Activated T-helper 2 cell treated with anti-CD3 and anti-CD28 coated beads, Interferon-gamma antibody, Interleukin-2, Interleukin-4, amounts not matched to agents 10 μg/mL and 5 μg/mL and 100 μg/mL, durations not matched to agents 14 hours and 24 hours and 36 hours (primary cell): ENCODE measurements at places on chromosomes 2 and 18. TPM values are rescaled to one million over a fixed set of nuclear protein-coding genes. Genes with fewer than 3 reads are reported as not detected.

Gene ITPRIPL1
- total RNA-seq, result 44.8 and 45.0 TPM in 2 replicates

DNA sequence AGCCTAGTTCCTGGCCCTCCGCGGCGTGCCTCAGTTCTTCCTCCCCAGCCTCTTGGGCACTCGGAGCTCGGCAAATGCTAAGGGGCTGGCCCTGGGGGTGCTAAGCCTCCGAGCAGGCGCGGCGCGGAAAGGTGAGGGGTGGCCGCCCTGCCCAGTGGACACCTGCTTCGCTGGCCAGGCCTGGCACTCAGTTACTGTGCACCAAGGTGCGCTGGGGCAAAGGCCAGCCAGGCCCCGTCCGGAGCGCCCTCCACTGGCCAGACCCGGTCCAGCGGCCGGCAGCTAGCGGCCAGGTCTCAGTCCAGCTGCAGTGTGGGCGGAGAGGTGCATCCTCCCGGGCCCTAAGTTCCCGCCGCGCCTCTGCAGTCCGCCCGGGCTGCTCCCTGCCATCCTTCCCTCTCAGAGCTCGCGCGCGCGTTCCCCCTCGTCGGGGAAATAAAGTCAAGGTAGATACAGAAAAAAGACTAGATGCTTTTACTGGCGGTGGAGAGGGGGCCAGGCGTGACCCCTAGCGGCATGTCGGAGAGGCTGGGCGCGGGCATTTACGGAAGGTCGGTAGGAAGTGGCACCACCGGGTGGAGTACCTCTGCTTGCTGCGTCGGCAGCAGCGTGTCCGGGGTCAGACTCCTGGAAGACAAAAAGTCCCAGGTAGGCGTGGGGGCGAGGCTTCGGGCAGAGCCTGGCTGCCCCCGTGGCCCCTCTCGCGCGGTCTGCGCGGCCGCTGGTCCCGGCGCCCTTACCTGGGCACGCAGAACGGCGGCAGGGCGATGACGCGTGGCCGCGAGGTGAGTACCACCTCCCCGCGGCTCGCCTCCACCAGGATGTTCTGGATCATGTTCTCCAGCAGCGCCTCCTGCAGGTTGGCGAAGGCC lies 9.4 kb upstream of the CRYBA2 start:
- H3K27ac ChIP-seq, result no peak overlapping the region
- H3K36me3 ChIP-seq, result no peaks in the 10 kb centered on the region
- H3K4me3 ChIP-seq, result no peak overlapping the region
- peaks cover 59% of the 10 kb centered on the region for H3K27me3 ChIP-seq
- peaks cover 4% of the 10 kb centered on the region for H3K4me1 ChIP-seq

DNA sequence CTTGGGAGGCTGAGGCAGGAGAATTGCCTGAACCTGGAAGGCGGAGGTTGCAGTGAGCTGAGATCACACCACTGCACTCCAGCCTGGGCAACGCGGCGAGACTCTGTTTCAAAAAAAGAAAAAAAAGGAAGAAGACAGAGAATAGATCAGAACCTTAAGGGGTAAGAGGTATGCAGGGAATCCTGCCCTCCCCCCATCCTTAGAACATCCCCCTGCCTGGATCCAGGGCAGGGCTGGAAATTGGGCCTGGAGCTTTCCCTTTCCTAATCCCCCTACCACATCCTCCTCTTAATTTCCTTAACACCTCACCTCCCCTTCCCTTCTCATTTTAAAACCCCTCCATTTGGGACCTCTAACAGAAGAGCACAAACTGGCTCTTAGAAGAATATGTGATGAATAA lies 56.5 kb downstream of the RNU4ATAC start:
- H3K27ac ChIP-seq, result no peak overlapping the region
- no peaks in the 10 kb centered on the region for H3K27me3 ChIP-seq
- no peak overlapping the region for H3K4me3 ChIP-seq
- DNase-seq, result no peak
- H3K4me1 ChIP-seq, result peaks cover 25% of the 10 kb centered on the region
- H3K36me3 ChIP-seq, result peaks cover 10% of the 10 kb centered on the region

- no peak overlapping the region for H3K27ac ChIP-seq
- DNase-seq, result no peak
- no peak overlapping the region for H3K4me3 ChIP-seq
- H3K4me1 ChIP-seq, result peaks cover 27% of the 10 kb centered on the region
- peaks cover 11% of the 10 kb centered on the region for H3K27me3 ChIP-seq
These were observed 16.8 kb upstream of the RHOB start for GRCh38 chr2:20430035-20430434.
